ENCODE measurements at places on chromosomes 3 and 15. TPM values are rescaled to one million over a fixed set of nuclear protein-coding genes. Genes with fewer than 3 reads are reported as not detected.

The CFAP100 gene
- total RNA-seq, result not detected

The CGNL1 gene
- 2.2 TPM for total RNA-seq

The BRK1 gene
- total RNA-seq, result 61.1 TPM

The PRSS50 gene
- total RNA-seq, result not detected

The CEP70 gene
- 46.8 TPM for total RNA-seq

The BBX gene
- 22.5 TPM for total RNA-seq

- H3K27ac ChIP-seq, result no peak overlapping the region
- H3K36me3 ChIP-seq, result no peaks in the 10 kb centered on the region
- DNase-seq, result no peak
- H3K4me1 ChIP-seq, result peaks cover 3% of the 10 kb centered on the region
- no peak overlapping the region for H3K4me3 ChIP-seq
These were observed 29.3 kb upstream of the TPM1 start for GRCh38 chr15:63013052-63013808.

DNA sequence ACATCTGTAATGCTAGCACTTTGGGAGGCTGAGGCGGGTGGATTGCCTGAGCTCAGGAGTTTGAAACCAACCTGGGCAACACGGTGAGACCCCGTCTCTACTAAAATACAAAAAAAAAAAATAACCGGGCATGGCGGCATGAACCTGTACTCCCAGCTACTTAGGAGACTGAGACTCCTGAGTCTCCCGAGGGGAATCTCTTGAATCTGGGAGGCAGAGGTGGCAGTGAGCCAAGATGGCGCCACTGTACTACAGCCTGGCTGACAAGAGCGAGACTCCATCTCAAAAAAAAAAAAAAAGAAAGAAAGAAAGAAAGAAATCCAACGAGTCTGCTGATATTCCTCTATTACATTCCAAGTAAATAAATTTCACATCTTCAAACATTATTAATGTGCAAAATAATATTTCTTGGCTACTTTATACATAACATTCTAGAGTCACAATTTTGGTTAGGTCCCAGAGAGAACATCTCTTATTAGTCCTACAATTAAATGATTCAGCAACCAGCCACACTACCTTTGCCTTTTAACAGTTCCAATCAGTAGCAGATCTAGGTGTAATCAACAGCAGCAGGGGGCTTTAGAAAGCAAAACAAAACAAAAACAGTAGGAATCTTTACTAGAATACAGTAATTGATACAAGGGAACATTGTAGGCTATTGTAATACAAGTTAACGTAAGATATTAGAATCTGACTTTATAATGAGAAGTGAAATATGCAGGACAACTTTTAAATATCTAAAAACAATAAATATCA, 195.8 kb downstream of the TBC1D5 start:
- no peaks in the 10 kb centered on the region for H3K36me3 ChIP-seq
- H3K4me1 ChIP-seq, result no peaks in the 10 kb centered on the region
- DNase-seq, result no peak
- H3K27me3 ChIP-seq, result no peaks in the 10 kb centered on the region

DNA sequence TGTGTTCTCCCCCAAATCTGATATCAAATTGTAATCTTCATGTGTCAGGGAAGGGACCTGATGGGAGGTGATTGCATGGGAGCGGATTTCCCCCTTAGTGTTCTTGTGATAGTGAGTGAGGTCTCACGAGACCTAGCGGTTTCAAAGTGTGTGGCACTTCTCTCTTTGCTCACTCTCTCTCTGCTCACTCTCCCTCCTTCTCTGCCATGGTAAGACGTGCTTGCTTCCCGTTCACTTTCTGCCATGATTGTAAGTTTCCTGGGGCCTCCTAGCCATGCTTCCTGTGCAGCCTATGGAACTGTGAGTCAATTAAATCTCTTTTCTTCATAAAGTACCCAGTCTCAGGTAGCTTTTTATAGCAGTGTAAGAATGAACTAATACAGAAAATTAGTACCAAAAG, 30.6 kb upstream of the OR5H6 start:
- H3K27me3 ChIP-seq, result no peaks in the 10 kb centered on the region
- no peaks in the 10 kb centered on the region for H3K4me1 ChIP-seq
- no peak for DNase-seq
- no peak overlapping the region for H3K27ac ChIP-seq
- H3K4me3 ChIP-seq, result no peak overlapping the region
- H3K36me3 ChIP-seq, result no peaks in the 10 kb centered on the region

DNA sequence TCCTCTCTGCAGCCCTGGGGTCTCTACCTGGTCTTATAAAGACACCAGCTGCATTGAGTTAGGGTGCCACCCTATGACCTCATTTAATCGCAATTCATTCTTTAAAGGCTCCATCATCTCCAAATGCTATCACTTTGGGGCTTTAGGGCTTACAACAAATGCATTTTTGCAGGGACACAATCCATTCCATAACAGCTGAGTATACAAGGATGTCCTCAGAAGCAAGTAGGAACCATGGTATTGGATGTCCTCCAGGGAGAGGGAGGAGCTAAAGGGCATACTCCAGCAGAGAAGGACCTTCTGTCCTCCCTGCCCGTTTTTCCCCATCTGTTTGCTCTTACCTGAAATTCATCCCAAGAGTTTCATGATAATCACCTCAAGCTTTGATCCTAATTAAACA, 30.3 kb downstream of the UMPS start:
- no peak overlapping the region for H3K4me3 ChIP-seq
- H3K36me3 ChIP-seq, result no peaks in the 10 kb centered on the region
- DNase-seq, result no peak
- no peaks in the 10 kb centered on the region for H3K27me3 ChIP-seq
- no peak overlapping the region for H3K27ac ChIP-seq
- peaks cover 11% of the 10 kb centered on the region for H3K4me1 ChIP-seq

GRCh38 chr3:66066963-66067617, 28.4 kb upstream of the MAGI1 start:
- no peaks in the 10 kb centered on the region for H3K36me3 ChIP-seq
- no peak overlapping the region for H3K4me3 ChIP-seq
- no peaks in the 10 kb centered on the region for H3K4me1 ChIP-seq
- H3K27me3 ChIP-seq, result no peaks in the 10 kb centered on the region
- no peak overlapping the region for H3K27ac ChIP-seq

- H3K36me3 ChIP-seq, result no peaks in the 10 kb centered on the region
- H3K27ac ChIP-seq, result peak overlapping the region; percentile 87
- no peak overlapping the region for H3K4me3 ChIP-seq
- no peaks in the 10 kb centered on the region for H3K27me3 ChIP-seq
- DNase-seq, result peak; percentile 54
- H3K4me1 ChIP-seq, result peaks cover 44% of the 10 kb centered on the region
These were observed 24.0 kb upstream of the C3orf70 start for GRCh38 chr3:185176750-185177359.
